ENCODE measurements at places on chromosomes 5 and 9. TPM values are rescaled to one million over a fixed set of nuclear protein-coding genes. Genes with fewer than 3 reads are reported as not detected.

Gene ADCY2
- 0.32 TPM for total RNA-seq

Gene CORO2A
- 2.2 TPM for total RNA-seq

Gene C6
- not detected for total RNA-seq

Gene F2RL2
- 29.8 TPM for total RNA-seq

Gene CDX1
- under 0.01 TPM for total RNA-seq

Gene FIBCD1
- total RNA-seq: 4.3 TPM

Gene KCNT1
- total RNA-seq: not detected

Gene GPRIN1
- total RNA-seq: 3.5 TPM

Gene OR13F1
- total RNA-seq: not detected

Gene NCBP1
- total RNA-seq: 60.9 TPM

Gene SPEF2
- 4.3 TPM for total RNA-seq

Gene MYMK
- not detected for total RNA-seq

Gene ENTPD2
- not detected for total RNA-seq

Gene CEL
- total RNA-seq: under 0.01 TPM

Gene ST8SIA4
- 3.5 TPM for total RNA-seq

Gene IL13
- total RNA-seq: not detected

Gene RNF180
- 5.6 TPM for total RNA-seq

Gene DDX4
- not detected for total RNA-seq

Measured in fibroblast of villous mesenchyme (primary cell).